ENCODE measurements at places on chromosomes 12 and 14.

DNA sequence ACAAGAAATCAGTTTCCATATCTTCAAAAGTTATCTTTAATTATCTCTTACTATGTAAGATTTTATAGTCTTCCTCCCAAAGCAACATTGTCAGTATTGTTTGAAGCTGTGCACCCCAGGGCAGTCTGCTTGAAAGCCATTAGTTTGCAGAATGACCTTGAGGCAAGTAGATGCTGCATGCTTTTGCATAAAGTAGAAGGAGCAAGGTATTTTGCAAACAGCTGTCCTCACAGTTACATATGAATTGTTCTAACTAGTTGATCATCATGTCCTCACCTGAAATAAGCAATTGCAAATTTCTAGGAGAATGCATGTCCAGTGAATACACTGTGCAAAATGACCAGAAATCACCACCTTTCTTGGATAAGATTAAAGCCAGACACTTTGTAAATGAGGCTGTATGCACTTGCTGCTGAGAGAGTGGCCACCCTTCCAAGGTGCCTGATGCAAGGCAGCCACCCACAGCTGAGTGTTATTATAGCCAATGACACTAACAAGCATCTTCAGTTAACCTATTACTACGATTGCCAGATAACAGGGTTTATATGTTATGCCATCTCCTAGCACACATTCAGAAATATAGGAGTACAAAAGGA is 730.0 kb upstream of the TMEM132C start:
- DNase-seq, result no peak

DNA sequence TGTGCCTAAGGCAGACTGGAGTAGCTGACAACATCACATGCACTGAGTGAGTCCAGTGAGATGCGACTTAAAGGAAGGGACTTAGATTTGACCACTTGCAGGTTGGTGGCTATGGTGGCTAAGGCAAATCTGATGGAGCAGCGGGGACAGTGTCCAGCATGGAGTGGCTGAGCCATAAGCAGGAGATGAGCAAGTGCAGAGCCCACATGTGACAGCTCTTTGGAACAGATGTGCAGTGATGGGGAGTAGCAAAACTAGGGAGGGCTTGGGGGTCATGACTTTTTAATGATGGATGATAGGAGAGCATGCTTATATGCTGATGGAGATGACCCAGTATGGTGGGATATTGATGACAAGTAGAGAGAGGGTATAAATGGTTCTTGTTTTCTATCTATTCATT is 80.2 kb downstream of the PELI2 start:
- DNase-seq, result no peak

DNA sequence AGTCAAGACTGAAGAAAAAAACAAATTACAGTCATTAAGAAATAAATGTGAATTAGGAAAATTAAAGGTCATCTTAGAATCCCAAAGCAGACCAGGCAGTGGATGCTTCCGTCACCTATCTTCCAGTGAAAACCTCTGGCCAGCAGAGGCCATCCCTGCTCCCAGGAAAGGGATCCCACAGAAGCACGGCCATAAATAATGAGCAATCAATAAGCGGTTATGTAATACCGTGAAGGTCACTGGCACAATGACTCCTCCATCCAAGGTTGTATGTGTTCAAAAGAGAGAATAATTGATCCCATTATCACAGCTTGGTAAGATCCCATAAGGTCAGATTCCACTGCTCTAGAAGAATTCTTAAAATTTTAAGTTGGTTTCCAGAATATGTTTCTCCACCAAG is 85.7 kb downstream of the PPP2R5E start:
- no peak for DNase-seq

- DNase-seq, result no peak
These were observed 120.1 kb downstream of the ASCL4 start for GRCh38 chr12:107894589-107894988.

DNA sequence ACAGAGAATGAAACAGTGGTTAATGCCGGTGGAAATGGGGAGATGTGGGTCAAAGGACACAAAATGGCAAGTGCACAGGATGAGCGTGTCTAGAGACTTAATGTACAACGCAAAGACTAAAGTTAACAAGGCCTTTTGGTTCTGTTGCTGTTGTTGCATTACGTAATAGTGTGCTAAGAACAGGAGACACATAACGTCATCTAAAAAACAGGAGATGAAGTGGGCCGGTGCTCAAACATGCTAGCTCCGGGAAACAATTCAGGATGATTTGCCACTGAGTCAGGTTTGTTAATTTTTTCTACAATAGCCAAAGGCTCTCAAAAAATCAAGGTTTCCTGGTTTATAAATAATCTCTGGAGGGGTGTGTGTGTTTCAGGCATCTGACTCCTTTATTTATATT is 55.5 kb downstream of the ETV6 start:
- DNase-seq, result no peak

- DNase-seq, result no peak
These were observed 149.9 kb upstream of the BTG1 start for GRCh38 chr12:92295523-92295922.

- DNase-seq, result no peak
These were observed 148.0 kb upstream of the BMP4 start for GRCh38 chr14:54104601-54105145.

- DNase-seq, result no peak
These were observed 747.2 kb upstream of the TMEM132C start for GRCh38 chr12:127519779-127520178.

Measured in omental fat pad (tissue), 4 donors.